ENCODE measurements at places on chromosomes 13 and 19. TPM values are rescaled to one million over a fixed set of nuclear protein-coding genes. Genes with fewer than 3 reads are reported as not detected.

The ETHE1 gene
- total RNA-seq, result 59.2 TPM

The SMIM24 gene
- not detected for total RNA-seq

The PALM3 gene
- not detected for total RNA-seq

The C13orf46 gene
- total RNA-seq, result 0.39 TPM

The ACP7 gene
- 0.98 TPM for total RNA-seq

The KCNRG gene
- 2.6 TPM for total RNA-seq

The FGF9 gene
- total RNA-seq, result not detected

The ADAMTSL5 gene
- 1.6 TPM for total RNA-seq

The S1PR5 gene
- total RNA-seq, result 0.37 TPM

The METTL21C gene
- not detected for total RNA-seq

The ATP8B3 gene
- 2.0 TPM for total RNA-seq

The ANKRD24 gene
- total RNA-seq, result 0.37 TPM

The NPHS1 gene
- total RNA-seq, result not detected

The S1PR2 gene
- 56.1 TPM for total RNA-seq

The POSTN gene
- 1.1 TPM for total RNA-seq

The AP2S1 gene
- total RNA-seq, result 121 TPM

The F10 gene
- total RNA-seq, result 0.98 TPM

The IGSF23 gene
- not detected for total RNA-seq

The PSG3 gene
- total RNA-seq, result not detected

The KLK3 gene
- not detected for total RNA-seq

The ADGRE2 gene
- 1.1 TPM for total RNA-seq

The MISP gene
- not detected for total RNA-seq

The PGLYRP1 gene
- not detected for total RNA-seq

The ZNF584 gene
- 20.9 TPM for total RNA-seq

The KATNAL1 gene
- total RNA-seq, result 14.7 TPM

The CYP4F12 gene
- 0.39 TPM for total RNA-seq

The ZNF573 gene
- total RNA-seq, result 6.6 TPM

The UBE2L5 gene
- total RNA-seq, result not detected

The GNG7 gene
- under 0.01 TPM for total RNA-seq

The TMEM221 gene
- not detected for total RNA-seq

The APLP1 gene
- 0.37 TPM for total RNA-seq

The PEX11G gene
- total RNA-seq, result 2.5 TPM

The CRB3 gene
- total RNA-seq, result not detected

The RAB20 gene
- 8.1 TPM for total RNA-seq

The LYPD3 gene
- total RNA-seq, result not detected

The C19orf38 gene
- 0.39 TPM for total RNA-seq

The CPB2 gene
- total RNA-seq, result not detected

The BEST2 gene
- not detected for total RNA-seq

The SEMA6B gene
- total RNA-seq, result not detected

The OVOL3 gene
- total RNA-seq, result not detected

The TSSK6 gene
- total RNA-seq, result 2.7 TPM

The N4BP2L1 gene
- total RNA-seq, result 0.98 TPM

The CYP4F8 gene
- total RNA-seq, result not detected

The RGL3 gene
- 0.37 TPM for total RNA-seq

The SCGB2B2 gene
- total RNA-seq, result 0.20 TPM

The KLK2 gene
- total RNA-seq, result not detected

The SHFL gene
- 16.2 TPM for total RNA-seq

The USF2 gene
- total RNA-seq, result 59.4 TPM

Measured in subcutaneous preadipocyte (primary cell).